ENCODE measurements at places on chromosomes 12 and 14. TPM values are rescaled to one million over a fixed set of nuclear protein-coding genes. Genes with fewer than 3 reads are reported as not detected.

Gene PLBD1
- polyA plus RNA-seq: 22.7 TPM

DNA sequence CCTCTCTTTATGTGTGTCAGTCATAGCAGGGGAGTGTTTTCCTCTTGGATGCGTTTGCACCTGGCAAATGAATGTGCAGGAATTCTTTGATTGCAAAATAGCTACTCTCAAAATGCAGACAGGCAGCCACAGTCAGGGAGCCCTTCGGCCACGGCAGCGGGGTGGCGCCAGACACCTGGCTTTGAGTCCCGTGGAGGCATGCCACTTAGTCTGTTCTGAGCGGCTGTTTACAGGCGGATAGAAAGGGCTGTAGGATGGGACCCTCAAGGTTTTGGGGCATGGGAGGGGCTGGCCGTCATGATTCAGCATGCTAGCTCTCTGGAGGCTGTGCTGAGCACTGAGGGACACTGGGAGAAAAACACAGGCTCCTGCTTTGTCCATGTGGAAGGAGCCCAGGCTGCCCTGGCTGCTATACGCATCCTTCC is 117.1 kb downstream of the SLC25A47 start:
- peak; percentile 71 for DNase-seq

Gene WDHD1
- polyA plus RNA-seq: 8.2 TPM

DNA sequence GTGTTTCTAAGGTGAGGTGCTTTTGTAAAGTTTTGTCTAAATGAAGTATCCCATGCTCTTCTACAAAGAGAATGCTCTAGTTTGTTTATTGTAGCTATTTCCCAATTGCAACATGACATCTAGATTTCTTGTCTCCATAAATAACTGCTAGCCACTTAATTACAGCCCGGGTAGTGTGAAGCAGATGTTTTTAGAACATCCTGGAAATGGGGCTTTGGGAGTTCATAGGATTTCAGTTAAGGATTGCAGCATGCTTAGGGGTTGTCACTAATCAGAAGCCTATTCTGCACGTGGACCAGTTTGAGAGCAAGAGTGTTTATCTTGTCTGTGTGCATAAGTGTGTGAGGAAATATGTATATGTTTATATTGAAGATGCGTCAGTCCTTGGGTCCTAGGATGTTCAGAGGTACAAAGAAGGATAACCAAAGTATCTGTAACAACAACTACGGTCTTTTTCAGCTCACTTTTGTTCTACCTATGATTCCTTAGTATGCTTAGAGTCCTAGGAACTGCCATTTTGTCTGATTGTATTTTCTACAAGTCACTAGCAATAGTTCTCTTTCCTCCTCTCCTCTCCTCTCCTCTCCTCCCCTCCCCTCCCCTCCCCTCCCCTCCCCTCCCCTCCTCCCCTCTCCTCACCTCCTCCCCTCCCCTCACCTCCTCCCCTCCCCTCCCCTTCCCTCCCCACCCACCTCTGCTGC is 135.3 kb downstream of the ACSS3 start:
- DNase-seq: no peak

DNA sequence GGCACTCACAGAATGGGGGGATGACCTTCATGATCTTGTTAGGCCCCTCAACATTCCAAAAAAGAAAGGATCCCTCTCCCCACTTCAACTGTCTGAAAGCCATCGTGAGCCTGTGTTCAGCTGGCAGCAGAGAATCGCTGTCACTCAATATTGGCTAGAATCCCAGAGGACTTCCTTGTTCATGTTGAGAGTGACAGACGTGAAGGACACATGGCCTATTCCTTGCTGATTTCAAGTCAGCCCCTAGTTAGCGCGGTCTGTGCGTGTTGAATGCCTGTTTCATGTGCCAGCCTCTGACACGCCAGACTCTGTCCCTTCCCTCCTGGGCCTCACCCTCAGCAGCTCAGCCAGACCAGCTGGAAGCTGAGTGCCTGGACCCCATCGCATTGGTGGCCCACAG is 43.1 kb downstream of the DNAH10 start:
- DNase-seq: no peak

DNA sequence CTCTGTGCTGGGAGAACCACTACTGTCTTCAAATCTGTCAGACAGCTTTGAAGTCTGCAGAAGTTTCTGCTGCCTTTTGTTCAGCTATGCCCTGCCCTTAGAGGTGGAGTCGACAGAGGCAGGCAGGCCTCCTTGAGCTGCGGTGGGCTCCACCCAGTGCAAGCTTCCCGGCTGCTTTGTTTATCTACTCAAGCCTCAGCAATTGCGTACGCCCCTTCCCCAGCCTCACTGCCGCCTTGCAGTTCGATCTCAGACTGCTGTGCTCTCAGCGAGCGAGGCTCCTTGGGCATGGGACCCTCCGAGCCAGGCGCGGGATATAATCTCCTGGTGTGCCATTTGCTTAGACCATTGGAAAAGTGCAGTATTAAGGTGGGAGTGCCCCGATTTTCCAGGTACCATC is 25.1 kb upstream of the KLRB1 start:
- DNase-seq: no peak
